ENCODE measurements at places on chromosomes 1 and 21.

- no peak for DNase-seq
Observed at GRCh38 chr1:191831572-191831971, 326.7 kb upstream of the RGS18 start.

DNA sequence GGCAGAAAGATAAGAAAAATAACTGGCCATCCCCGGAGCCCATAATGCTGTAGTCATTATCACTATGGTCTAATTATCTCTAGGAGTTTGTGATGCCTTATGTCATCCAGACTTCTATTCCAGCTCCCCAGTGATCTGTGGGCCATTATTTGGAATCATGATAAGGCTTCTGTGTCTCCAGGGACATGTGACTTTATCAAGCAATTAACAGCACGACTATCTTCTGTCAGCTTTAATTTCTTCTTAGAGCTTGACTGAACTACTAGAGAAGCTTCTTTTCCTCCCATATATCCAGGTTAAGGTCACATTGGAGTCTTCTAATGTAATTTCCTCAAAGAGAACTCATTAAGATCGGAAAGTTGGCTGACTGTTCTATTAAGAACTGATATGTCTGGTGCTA lies 100.4 kb downstream of the LHX8 start:
- no peak for DNase-seq

DNA sequence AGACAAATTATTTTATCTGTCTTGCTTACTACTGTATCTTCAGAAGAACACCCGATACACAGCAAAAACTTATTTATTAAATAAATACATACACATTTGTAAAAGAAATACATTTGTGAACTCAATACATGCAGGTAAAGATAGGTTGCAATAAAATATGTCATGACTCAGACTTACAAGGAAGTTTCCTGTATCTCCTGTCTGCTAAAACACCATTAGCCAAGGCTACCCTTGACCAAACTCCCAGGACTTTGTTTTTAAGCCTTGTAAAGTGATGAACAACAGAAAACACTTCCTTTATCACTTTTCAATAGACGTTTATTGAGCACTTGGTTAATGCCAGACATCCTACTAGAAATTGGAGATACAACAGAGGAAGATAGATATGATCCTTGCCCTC lies 56.5 kb upstream of the HSD17B7 start:
- DNase-seq, result no peak

DNA sequence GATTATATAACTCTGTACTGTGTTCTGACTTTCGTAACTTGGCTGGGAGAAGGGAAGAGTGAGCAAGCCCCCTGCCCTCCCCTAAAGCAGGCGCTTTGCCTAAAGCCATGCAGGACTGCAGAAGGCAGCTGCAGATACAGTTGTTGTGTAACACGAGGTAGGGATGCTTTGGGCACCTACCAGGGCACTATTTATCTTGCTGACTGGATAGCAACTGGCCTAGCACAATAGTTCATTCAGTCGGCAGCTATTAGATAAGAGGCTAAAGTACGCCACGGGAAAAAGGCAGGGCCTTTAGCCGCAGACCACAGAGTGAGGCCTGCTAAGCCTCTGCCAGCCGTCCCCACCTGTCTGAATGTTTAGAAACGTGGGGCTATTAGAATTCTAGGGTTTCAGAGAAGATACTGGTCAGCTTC lies 80.9 kb downstream of the TTC3 start:
- peak; percentile 52 for DNase-seq

DNA sequence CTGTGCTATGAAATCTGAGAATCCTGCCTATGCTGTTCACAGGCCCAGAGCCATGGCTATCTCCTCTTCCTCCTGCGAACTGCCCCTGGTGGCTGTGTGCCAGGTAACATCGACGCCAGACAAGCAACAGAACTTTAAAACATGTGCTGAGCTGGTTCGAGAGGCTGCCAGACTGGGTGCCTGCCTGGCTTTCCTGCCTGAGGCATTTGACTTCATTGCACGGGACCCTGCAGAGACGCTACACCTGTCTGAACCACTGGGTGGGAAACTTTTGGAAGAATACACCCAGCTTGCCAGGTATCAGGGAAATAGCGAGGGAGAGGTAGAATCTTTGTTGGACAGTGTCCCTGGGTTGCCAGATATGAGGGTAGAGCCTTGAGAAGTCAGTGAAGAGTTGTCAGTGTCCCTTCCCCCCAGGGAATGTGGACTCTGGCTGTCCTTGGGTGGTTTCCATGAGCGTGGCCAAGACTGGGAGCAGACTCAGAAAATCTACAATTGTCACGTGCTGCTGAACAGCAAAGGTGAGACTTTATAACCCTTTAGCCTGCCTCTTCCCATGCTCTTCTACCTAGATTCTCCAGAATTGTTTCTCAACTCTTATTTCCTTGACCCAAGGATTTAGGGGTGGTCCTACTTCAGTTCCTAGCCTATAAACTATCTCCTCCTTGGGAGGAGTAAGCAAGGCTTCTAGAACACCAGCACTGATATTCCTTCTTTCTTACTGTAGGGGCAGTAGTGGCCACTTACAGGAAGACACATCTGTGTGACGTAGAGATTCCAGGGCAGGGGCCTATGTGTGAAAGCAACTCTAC lies 1.4 kb downstream of the NIT1 start:
- DNase-seq, result no peak

DNA sequence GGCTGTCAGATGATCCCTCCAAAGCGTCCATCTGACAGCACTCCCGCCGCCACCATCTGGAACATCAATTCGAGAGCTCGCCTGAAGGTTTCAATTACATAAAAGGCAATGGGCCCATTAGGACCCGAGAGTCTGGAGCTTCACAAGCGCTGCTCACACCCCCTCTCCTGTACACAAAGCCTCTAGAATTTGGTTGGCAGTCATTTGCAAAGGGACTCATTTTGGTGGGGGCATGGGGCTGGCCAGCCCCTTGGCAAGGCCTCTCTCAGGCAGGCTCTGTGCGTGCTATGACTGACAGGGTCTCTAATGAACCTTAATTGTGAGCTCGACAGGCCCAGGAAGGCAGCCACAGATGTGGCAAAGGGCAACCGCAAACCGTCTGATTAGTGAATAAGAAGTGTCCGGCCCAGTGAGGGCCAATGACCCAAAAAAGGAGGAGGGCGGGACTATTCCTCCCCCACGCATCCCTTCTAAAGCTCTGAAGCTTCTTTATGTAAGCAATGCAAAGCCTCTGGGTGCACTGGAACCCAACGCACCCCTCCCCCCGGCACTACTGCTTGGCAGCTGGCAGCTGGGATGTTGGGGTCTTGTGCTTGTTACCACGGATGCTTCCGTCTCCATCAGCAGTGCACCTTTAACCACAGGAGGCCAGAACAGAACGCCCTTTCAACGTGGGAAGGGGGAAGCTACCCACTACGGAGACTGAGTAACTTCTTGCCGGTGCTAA lies 79.4 kb downstream of the CAPZB start:
- peak; percentile 80 for DNase-seq

- no peak for DNase-seq
Observed at GRCh38 chr1:100683448-100684349, 35.8 kb upstream of the VCAM1 start.

- no peak for DNase-seq
Observed at GRCh38 chr1:79353224-79353623, 346.7 kb upstream of the ADGRL4 start.

GRCh38 chr1:240413732-240414131 lies 198.2 kb downstream of the GREM2 start:
- no peak for DNase-seq

DNA sequence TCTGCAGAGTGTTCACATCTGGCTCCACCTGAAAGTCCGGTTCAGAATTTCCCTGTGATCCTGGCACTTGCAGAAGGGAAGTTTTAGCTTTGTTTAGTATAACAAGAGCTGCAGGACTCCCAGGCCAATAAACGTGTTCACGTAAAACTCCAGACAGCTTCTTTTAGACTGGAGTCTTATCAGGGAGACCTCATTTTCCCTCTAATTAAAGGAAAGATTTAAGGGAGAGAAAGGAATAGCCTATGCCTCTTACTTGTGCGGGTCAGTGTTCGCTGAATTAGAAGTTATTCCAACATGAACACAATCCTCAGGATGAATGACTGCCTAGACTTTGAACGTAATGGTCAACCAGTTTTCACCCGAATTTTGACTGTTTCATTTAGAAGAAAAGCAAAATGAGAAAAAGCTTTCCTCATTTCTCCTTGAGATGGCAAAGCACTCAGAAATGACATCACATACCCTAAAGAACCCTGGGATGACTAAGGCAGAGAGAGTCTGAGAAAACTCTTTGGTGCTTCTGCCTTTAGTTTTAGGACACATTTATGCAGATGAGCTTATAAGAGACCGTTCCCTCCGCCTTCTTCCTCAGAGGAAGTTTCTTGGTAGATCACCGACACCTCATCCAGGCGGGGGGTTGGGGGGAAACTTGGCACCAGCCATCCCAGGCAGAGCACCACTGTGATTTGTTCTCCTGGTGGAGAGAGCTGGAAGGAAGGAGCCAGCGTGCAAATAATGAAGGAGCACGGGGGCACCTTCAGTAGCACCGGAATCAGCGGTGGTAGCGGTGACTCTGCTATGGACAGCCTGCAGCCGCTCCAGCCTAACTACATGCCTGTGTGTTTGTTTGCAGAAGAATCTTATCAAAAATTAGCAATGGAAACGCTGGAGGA lies 202.1 kb upstream of the SGIP1 start:
- DNase-seq, result peak; percentile 90

DNA sequence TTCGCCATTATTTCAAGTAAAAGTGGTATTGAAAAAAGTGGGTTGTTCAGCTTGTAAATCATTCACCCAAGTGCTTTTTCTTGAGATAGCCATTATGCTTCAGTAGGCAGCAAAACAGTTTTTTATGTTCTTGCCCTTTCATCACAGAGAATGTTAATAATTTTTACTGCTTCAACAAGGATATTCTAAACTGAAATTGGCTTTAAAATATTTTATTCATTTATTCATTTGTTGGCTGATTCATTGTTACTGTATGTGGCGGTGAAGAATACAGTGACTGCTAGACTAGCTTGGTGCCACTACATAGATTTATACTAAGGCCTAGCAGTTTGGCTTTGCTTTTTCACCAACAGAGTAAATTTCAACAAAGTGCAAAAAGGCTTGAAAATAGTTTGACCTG lies 121.5 kb downstream of the OLFML2B start:
- no peak for DNase-seq

- no peak for DNase-seq
Observed at GRCh38 chr1:51329443-51330325, 678 bp downstream of the TTC39A start.

- no peak for DNase-seq
Observed at GRCh38 chr1:58159434-58159830, 387.1 kb downstream of the OMA1 start.

DNA sequence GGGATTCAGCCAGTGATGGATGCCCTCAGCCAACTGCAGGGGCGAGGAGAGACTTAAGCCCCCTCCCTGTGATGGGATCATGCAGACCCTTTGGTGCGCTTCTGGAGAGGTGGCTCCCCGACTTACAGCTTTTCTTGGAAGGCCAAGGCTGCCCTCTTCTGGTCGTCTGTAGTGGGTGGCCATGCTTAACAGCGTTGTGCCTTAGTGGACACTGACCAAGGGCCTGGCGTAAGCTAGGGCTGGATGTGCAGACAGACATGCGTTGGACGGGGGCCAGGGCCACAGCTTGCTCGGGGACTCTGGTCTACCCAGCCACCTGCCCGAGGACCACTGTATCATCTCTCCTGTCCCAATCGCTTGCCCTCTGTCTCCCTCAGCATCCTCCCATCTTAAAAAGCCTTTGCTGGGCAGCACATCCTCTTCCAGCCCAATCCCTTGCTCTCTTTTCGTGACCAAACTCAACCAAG lies 5.5 kb downstream of the AZIN2 start:
- DNase-seq, result peak; percentile 69

GRCh38 chr1:11227106-11228077 lies 35.0 kb downstream of the MTOR start:
- no peak for DNase-seq

DNA sequence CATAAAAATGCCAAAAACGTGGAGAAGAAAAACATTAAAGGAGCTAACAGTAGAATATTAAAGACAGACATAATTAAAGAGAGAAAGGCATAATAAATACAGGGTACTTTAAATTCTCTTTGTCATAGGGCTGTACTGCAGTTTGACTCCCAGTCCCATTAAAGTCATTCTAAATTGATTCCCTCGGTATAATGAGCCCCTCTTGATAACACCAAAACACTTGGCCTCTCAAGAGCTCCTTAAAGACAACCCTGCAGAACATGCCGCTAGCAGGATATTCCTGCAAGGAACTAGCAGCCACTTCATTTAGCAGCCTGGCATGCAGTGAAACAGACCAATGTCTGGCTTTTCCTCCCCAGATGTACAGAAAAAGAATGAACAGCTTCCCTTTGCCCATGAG lies 273.8 kb upstream of the ESRRG start:
- no peak for DNase-seq

DNA sequence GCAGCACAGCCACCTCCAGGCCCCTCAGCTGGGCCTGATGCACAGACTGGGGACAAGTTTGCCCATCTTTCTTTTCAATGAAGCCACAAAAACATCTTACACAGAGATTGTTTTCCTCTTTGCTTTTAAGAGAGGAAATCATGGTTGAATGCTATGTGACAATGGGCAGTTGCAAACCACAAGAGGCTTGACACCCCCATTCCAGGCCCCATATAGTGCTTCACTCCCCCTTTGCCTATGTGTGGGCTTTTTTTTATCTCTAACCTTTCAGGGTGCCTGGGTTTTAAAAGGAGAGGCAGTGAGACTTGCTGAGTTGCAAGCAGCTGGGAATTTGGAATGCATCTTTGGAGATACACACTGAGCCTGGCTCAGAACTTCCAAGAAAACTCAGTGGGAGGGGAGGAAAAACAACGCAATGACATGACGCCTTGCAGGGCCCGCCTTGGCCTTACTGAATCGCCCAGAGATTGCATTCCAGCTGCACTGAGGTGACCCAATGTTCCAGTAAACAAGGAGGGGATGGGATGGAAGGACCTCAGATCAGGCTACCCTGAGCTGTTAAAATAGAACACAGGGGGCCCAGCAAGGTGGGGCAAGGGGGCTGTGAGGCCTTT lies 145.2 kb upstream of the ZNF648 start:
- DNase-seq, result no peak

- DNase-seq, result no peak
Observed at GRCh38 chr1:147719029-147719698, 41.2 kb downstream of the GJA5 start.

DNA sequence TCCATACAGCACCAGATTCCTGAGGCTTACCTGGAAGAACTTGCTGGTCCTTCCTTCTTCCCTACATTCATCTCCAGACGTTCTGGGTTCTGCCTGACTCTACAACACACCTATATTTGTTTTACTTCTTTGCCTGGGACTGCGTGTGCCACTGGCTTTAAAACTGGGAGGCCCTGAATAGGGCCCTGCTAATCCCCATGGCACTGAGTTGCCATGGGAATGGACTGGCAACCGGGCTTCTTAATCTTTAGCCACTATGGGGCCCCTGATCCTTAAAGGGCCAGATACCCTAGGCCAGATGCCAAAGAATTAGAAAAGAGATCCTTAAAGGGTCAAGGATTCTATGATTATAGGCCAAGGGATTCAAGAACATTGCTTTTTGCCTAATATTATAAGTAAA lies 24.4 kb upstream of the CADM3 start:
- DNase-seq, result no peak

Measured in left hindlimb (tissue), 1 donor.